ENCODE measurements at places on chromosomes 16 and 17. TPM values are rescaled to one million over a fixed set of nuclear protein-coding genes. Genes with fewer than 3 reads are reported as not detected.
A peak's percentile ranks its signal among the peaks of the same experiment; 100 is the strongest.

DNA sequence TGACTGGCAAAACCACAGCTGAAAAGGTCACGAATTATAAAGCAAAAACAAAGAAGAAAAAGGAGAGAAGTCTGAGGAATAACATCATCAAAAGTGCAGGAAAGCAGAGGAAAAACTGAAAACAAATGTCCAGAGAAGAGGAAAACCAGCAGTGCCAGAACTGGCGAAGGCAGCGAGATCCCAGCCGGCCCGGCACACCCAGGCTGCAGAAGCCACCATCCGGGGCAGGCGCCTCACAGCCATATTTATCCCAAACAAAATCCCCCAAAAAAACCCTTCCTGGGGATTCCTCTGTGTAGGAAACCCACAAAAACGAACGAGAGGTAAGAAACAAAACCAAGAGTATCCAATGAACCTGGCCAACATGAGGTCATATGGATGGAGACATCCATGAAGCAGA lies 10.6 kb downstream of the ZCCHC14 start:
- DNase-seq, result no peak

DNA sequence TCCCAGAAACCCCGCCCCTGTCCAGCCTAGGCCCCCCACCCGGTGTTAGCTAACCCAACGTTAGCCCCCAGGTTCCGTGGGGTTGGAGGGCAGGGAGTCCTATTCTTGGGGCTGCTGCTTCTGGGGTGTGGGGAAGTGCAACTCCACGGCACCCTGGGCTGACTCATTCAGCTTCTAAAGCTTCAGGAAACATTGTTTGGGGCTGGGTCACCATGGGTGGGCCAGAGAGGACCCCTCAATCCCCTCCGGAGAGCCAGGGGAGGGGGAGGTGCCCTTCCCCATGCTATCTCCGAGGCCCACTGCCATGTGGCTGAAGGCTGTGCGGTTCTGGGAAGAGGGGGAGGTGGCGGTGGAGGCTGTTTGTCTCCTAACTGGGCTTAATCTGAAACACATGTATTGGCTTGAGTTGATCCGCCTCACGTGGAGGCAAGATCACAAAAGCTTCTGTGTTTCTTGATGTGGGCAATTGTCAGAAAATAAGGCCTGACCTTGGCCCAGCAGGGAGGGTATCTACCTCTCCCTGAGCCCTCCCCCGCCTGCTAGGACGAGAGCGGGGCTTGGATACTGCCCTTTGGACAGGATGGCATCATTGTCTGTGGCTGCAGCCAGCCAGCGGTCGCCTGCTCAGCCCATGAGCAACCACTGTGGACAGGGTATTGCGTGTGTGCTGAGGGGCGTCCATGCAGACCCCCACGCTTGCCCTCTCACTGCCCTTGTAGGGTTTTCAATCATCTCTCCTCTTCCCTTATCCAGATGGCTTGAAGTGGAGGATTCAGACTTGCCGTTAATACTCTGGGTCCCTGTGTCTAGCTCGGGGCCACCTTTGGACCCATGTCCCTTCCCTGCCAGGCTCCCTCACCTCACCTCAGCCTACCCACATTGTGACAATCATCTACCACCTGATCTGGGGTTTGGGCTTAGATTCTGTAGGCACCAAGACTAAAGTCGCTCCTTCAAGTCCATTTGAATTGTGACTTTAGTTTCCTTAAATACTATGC lies 1.3 kb downstream of the SERPINF1 start:
- DNase-seq, result peak; percentile 28

- DNase-seq, result no peak
Observed at GRCh38 chr17:58043221-58044181, 36.5 kb upstream of the SRSF1 start.

GRCh38 chr16:48317614-48318315 lies 67.4 kb downstream of the SIAH1 start:
- peak; percentile 49 for DNase-seq

- DNase-seq, result peak; percentile 17
Observed at GRCh38 chr17:39736319-39737165, 1.2 kb upstream of the GRB7 start.

The MPG gene
- total RNA-seq, result 93.2 TPM

The HIGD1B gene
- total RNA-seq, result not detected

Data from HFFc6 (cell line).